Aorta (tissue), 5 donors: ENCODE measurements at places on chromosomes 5 and 9. TPM values are rescaled to one million over a fixed set of nuclear protein-coding genes. Genes with fewer than 3 reads are reported as not detected.

SPEF2 gene
- polyA plus RNA-seq = 5.1 TPM

- no peak for DNase-seq
Measured at GRCh38 chr9:75803130-75803529, 87.3 kb upstream of the PCSK5 start.

ECM2 gene
- 102 TPM for polyA plus RNA-seq

PCDHGB3 gene
- not detected for polyA plus RNA-seq

WHRN gene
- 3.4 TPM for polyA plus RNA-seq

DNA sequence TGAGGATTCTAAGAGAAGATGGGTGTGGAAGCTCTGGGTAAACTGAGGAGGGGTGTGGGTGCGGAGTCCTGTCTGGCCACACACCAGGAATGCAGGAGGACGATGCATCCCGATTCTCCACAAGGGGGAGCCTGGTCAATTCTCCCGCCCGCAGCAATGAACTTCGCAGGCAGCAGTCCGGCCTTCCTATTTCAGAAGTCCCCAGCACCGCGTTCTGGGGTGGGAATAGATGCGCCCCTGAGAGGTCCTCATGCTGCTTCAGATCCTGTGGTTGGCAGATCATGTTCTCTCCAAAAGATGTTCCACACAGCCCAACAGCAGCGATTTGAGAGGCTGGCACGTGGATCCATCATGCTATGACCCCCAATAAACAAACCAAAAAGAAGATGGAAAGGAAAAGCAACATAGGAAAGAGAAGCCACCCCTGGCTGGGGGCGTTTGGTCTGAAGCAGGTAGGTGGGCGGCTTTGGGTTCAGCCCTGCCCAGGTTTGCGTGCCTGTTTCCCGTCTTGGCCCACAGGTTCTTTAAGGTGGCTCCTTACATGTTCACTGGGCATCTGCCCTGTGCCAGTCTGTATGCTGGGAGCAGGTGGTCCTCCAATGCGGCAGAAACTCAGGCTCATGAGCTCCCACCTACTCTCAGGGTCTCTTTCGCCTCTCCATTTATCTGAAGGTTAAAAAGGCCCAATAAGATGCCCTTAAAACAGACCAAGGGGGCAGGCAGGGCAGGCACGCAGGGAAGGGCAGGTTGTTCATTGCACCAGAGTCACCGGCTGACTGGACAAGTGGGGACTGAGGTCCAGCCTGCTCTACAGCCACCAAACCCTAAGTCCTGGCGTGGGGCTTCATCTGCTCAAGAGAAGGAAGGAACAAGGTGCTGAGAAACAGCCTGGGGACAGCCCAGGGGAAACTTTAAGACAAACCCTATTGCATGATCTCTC lies 171.6 kb downstream of the PAX5 start:
- peak; percentile 73 for DNase-seq

FUT7 gene
- not detected for polyA plus RNA-seq

GRCh38 chr5:149094996-149095395 lies 32.1 kb upstream of the SH3TC2 start:
- no peak for DNase-seq

- no peak for DNase-seq
Measured at GRCh38 chr9:79610019-79610631, 38.4 kb downstream of the TLE4 start.
